ENCODE measurements at places on chromosomes 2 and 18.

DNA sequence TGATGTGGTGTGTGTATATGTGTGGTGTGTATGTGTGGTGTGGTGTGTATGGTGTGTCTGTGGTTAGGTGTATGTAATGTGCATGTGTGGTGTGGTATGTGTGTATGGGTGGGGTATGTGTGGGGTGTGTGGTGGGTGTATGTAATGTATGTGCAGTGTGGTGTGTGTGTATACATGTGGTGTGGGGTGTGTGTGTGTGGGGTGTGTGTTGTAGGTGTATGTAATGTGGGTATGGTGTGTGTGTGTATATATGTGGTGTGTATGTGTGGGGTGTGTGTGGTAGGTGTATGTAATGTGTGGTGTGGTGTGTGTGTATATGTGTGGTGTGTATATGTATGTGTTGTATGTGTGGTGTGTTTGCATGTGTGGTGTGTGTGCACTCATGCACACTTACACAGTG lies 84.8 kb upstream of the ID2 start:
- no peak for DNase-seq

DNA sequence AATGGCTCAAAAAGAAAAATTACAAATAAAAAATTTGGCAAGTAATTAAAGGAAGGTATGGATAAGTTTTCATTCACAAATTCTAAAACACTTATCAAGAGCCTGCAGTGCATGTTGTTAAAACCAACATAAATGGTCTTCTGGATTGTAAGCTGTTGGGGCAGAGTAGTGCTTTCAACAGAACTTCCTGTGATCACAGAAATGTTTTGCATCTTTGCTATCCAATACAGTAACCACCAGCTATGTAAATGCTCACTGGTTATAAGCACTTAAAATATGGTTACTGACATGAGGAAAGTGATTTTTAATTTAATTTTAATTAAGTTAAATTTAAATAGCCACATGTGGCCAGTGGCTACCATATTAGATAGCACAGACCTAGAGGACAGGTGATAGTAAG lies 133.1 kb downstream of the NBAS start:
- no peak for DNase-seq

DNA sequence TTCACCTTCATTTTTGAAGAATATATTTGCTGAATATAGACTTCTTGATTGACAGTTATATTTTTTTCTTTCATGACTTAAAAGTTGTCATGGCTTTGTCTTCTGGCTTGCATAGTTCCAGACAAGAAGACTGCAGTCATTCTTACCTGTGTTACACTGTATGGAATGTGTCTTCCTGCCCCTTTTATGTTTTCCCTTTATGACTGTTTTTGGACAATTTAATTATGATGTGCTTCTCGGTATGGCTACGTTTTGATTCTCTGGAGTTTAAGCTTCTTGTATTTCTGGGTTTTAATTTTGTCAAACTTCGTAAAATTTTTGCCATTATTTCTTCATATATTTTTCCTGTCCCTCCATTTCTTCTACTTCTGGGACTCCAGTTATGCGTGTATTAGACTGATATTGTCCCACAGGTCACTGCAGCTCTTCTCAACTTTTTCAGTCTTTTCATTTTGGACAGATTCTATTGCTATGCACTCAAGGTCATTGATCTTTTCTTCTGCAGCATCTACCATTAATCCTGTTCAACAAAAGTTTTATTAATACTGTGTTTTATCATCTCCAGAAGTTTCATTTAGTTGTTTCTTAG lies 17.1 kb downstream of the MTERF4 start:
- no peak for DNase-seq

DNA sequence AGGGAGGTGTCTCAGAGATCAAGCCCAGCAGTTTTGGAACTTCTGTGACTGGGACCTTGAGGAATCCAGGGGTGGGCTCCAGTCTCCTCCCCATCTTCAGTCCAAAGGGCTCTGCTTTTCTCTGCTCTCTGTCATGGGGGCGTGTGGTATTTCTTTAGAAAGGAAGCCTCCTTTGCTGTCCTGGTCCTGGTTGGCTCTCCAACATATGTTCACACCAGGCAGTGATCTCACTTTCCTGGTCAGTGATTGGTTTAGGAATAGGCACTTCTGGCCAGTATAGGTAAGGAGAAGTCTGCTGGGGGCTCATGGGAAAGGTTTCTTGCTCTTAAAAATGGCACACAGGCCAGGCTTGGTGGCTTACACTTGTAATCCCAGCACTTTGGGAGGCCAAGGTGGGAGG lies 115.5 kb upstream of the HAAO start:
- no peak for DNase-seq
